ENCODE measurements at places on chromosomes 7 and 10. TPM values are rescaled to one million over a fixed set of nuclear protein-coding genes. Genes with fewer than 3 reads are reported as not detected.

TRIM50 gene
- total RNA-seq, result not detected

FKBP6 gene
- total RNA-seq, result not detected

FGFR2 gene
- total RNA-seq, result under 0.01 TPM

PAPOLB gene
- under 0.01 TPM for total RNA-seq

- no peak for DNase-seq
Observed at GRCh38 chr7:107212725-107213124, 43.9 kb downstream of the HBP1 start.

GRCh38 chr7:139108266-139109187 is 993 bp downstream of the ZC3HAV1 start:
- DNase-seq, result peak; percentile 4

DNA sequence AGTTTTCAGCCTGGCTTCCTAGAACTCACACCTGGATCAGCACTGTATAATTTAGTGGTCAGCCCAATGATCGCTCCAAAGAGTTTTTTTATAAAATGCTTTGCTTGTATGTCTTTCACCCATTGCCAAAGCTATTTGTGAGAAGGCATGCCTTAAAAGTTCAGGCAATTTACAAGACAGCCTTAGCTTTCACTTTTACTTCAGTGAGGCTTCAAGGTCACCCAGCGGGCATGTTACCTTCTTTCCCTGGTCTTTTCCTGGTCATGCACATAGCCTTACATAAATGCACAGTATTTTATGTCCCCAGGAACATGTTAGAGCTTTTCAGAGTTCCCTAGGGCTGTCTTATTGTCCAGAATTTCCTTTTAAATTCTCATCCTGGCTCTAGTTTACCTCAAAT is 179.9 kb upstream of the TMEM72 start:
- no peak for DNase-seq

DNA sequence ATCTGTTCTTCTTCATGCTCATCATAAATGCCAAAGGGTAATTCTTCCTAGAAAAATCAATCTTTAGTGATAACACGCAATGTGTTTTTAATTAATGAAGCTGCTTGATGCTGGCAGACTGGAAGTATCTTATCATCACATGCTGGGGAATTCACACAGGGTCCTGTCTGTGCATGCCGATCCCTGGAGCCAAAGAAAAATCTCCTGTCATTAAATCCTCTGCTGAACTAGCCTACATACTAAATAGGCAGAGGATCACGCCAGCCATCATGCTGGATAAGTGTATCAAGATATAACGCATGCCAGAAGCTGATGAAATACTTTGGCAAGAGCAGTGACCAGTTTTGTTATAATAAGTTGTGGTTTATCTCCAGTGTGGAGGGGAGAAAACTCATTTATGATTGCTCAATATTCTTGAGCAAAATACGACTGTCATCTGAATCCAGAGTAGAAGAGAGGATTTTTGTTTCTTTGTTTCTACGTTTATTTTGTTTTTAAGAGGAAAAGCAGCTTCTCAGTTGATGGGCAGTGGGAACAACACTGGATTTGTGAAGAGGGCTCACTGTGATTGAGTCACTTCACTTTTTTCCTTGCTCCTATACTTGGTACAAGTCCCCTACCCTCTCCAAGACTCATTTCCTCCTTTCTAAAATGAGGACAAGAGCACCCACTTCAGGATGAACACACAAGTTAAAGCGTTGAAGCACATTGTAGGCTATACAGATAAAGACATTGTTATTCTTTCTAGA is 649.1 kb downstream of the TNS3 start:
- DNase-seq, result peak; percentile 96

DNA sequence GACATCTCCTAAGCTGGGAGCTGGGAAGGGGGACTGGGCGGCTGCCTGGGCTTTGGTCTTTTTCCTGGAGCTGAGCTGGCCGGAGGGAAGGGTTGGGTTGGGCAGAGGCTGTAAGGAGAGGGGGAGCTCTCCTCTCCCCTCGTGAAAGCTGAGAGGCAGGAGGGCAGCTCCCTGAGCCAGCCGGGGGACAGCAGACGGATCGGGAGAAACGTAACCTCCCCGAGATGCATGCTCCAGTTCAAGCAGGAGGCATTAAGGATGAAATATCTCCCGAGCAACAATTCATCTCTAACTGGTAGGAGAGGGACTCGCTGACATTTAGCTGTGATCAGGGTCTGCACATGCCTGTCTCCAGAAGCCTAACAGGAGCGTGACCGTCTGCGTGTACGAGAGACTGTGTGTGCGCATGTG is 19.9 kb upstream of the LBX1 start:
- no peak for DNase-seq

- no peak for DNase-seq
Observed at GRCh38 chr10:120172356-120172755, 279.8 kb downstream of the SEC23IP start.

DNA sequence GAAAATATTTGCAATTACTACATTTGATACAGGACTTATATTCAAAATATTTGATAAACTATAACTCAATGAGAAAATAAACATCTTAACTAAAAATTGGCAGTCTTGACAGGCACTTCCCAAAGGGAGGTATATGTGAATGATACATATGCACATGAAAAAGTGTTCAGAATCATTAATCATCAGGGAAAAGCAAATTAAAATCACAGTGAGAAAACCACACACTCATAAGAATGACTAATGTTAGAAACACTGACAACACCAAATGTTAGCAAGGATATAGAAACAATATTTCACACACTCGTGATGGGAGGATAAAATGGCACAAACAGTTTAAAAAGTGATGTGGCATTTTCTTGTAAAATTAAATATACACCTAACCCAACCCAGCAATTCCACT is 4.1 kb upstream of the VPS26A start:
- DNase-seq, result no peak

DNA sequence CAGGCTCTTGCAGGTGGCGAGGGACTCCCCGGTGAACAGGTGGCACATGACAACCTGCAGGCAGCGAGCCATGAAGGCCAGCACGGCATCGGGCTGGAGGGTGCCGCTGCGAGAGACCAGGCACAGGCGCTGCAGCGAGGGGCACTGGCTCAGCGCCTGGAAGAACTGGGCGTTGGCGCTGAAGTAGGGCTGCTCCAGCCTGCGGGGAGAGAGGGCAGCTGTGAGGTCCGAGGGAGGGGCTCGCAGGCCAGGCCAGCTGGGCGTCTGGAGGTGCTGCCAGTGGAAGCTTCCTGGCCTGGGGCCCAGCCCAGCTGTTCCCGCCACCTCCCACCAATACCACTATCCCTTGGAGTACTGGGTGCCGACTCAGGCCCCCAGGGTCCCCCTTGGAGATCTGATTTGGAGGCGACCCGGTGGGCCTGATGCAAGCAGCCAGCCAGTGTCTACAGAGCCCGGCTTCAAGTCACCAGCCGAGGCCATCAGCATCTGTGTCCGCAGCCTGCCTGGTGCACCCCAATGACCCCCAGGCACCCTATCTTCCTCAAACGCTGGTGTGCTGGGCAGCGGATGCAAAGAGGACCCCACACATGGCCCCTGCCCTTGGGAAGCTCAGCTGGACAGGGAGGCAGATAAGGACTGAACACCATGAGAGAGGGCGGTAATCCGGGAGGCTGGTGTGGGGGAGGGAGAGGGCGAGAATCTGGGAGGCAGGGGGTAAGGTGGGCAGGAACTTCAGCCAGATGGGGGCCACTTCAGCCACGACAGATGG is 67.8 kb upstream of the TNRC18 start:
- DNase-seq, result no peak

DNA sequence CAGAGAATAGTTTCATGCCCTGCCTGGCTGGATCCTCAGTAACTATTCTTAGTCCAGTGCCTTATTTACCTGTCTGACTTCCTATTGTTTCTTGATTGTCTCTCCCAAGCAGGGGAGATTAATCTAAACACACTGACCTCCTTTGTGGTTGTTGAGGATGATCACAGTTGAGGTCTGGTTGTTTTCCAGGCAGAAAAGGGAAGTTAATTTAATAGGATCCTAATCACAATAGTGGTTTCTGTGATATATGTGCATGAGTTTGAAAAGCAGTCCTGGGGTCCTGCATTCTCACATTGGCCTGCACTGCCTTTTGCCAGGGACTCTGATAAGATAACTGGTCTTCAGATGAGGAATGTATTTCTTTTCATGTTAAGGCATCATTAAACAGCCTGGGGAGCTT is 130.1 kb downstream of the SND1 start:
- no peak for DNase-seq

GRCh38 chr10:122992031-122992585 is 11.9 kb downstream of the PSTK start:
- no peak for DNase-seq

DNA sequence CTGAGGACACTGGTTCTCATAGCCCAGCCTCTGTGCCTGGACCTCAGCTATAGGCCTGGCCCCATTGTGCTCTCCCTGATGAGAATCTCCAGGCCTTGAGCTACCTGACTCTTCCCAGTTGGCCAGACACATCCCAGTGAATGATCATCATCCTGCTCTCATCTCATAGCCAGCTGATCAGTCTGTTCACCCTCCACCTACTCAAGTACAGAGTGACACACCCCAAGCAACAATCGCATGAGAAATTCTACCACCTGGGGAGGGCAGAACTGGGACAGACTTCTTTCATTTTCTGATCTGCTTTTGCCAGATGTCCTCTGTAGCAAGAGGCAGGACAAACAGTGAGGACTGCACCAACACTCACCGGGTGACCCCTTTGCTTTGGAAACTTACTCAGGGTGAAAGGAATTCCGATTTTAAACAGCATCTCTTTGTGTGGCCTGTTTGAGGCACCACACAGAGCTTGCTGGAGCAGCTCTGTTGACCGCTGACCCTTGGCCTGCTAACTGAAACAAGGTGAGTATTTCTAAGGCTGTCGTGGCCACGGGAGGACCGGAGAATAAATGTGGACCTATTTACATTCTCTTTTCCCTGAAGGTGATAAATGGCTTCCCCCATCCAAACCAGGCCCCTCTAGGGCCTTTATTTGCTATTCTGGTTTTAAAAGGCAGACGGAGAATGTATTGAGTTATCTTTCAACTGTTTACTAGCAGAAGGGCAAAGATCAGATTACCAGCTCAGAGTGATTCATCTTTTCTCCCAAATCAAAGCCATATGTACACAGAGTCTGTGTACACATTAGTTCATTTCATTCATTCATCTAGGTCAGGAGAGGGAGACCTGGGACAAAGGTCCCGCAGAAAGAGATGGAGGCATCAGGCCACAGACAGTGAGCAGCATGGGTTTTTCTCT is 181.4 kb upstream of the TNS3 start:
- DNase-seq, result peak; percentile 96

- peak; percentile 73 for DNase-seq
Observed at GRCh38 chr7:70698219-70698832, 433.6 kb upstream of the GALNT17 start.

DNA sequence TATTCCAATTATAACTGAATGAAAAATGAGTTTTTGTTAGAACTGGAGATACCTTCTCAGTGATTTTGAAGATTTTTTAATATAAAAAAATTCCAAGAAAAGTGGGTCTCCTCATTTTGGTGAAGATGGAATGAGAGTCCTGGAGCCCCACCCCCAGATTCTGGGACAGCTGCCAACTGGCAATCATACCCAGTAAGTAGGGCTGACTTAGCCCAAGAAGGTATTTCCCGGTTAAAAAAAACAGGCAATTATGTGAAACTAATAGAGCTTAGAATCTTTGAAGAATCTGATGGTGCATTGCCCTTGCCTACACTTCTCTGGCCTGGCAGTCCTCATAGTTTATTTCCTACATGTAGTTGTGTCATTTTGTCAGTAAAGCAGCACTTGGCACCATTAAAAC is 52.8 kb upstream of the VWDE start:
- DNase-seq, result no peak

- DNase-seq, result no peak
Observed at GRCh38 chr10:99975106-99975829, 34.5 kb downstream of the DNMBP start.

GRCh38 chr7:53070883-53071282 is 35.5 kb downstream of the POM121L12 start:
- no peak for DNase-seq

DNA sequence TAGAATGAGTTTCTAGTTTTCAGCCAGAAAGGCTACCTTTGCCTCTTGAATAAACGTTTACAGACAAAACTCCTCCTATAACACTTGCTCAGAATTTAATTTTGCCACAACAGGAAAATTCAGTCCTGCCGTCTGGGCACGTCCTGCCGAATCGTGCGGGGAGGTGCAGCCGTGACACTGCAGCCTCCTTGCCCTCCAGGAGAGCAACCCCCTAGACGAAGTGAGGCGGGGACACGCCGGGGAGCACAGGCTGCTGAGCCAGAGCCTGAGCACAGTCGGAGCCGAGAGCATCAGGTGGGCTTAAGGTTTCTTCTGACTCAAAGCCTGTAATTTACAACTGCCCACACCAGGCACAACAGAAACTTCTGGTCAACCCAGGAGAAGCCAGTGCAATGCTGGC is 102.3 kb downstream of the DYNC2I1 start:
- no peak for DNase-seq

GRCh38 chr10:90319188-90319914 is 538.5 kb downstream of the HTR7 start:
- DNase-seq, result peak; percentile 94
